ENCODE measurements at places on chromosomes 16 and 17.

GRCh38 chr16:89446975-89447293 is 43.4 kb downstream of the ANKRD11 start:
- no peak for DNase-seq

DNA sequence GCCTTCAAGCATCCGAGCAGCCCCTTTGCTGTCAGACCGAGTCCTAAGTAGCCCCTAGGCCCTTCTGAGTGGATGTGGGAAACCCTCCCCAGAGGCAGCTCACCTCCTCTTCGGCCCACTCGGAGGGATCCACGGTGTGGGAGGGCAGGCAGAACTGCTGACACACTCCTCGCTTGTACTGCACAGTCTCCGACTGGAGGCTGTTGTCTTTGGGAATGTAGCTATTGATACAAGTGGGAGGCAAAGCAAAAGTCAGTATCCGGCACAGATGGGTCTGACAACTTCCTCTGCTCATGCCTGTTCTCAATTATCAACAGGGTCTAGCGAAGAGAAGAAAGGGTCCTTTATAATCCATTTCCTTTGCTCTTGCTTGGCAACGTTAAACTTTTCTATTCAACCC is 25.9 kb upstream of the FOXJ1 start:
- no peak for DNase-seq

DNA sequence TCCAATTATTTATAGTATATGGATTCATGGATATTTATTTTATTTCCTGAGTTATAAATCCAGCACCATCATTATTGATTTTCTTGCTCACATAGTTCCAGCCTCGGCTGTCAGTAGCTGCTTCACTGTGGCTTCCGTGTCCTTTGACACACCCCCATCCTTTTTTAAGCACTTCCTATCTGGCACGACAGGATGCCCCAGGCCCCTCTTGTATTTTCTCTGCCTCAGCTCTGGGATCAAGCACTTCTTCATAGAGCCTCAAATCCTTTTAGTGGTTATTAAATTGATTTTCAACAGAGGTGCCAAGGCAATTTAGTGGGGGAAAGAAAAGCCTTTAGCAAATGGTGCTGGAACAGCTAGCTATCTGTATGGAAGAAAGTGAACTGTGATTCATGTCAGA is 59.8 kb downstream of the GAN start:
- DNase-seq = peak; percentile 10

GRCh38 chr16:83689385-83689831 is 118.4 kb upstream of the HSBP1 start:
- DNase-seq = peak; percentile 1

GRCh38 chr17:80775863-80776262 is 215.8 kb upstream of the CHMP6 start:
- DNase-seq = no peak

GRCh38 chr17:61048376-61049106 is 351.1 kb upstream of the TBX2 start:
- no peak for DNase-seq

GRCh38 chr17:2178798-2179501 is 124.0 kb downstream of the HIC1 start:
- DNase-seq = no peak

GRCh38 chr17:41448506-41448905 is 7.7 kb upstream of the KRT38 start:
- no peak for DNase-seq

GRCh38 chr16:53817117-53817755 is 113.3 kb downstream of the FTO start:
- DNase-seq = no peak

DNA sequence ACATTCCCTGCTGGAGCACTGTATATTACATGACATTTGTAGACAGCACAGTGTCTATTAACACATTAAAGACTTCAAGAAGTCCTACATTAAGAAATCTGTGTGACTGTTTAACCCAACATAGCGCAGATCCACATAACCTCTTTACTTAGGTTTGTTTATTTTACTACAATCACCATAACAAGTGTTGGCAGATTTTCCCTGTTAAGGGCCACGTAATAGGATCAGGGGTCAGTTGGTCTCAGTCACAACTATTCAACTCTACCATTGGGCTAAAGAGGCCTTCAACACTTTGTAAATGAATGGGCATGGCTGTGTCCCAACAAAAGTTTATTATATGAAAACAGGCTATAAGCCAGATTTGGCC is 51.3 kb upstream of the ADORA2B start:
- DNase-seq = no peak

DNA sequence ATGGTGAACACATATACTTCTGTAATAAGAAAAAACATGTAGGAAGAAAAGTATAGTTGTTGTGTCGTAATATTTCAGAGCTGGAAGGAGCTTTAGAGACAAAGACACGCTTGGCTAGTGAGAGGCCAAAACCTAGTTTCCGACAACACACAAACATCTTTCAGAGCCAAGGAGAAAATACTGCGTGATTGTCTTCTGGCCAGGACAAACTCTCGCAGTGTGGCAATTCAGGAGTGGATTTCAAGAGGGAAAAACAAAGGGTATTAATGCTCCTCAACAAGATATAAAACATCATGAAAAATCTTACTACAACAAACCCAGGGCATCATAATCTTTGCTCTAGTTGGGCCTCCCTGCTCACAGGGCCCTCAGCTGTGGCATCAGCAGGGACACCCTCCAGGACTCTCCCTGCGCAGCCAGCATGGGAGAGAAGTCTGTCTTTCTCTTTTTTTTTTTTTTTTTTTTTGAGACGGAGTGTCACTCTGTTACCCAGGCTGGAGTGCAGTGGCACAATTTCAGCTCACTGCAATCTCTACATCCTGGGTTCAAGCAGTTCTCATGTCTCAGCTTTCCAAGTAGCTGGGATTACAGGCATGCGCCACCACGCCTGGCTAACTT is 66.4 kb downstream of the CYB5B start:
- no peak for DNase-seq

GRCh38 chr17:64384253-64385186 is 6.1 kb downstream of the PECAM1 start:
- DNase-seq = no peak

DNA sequence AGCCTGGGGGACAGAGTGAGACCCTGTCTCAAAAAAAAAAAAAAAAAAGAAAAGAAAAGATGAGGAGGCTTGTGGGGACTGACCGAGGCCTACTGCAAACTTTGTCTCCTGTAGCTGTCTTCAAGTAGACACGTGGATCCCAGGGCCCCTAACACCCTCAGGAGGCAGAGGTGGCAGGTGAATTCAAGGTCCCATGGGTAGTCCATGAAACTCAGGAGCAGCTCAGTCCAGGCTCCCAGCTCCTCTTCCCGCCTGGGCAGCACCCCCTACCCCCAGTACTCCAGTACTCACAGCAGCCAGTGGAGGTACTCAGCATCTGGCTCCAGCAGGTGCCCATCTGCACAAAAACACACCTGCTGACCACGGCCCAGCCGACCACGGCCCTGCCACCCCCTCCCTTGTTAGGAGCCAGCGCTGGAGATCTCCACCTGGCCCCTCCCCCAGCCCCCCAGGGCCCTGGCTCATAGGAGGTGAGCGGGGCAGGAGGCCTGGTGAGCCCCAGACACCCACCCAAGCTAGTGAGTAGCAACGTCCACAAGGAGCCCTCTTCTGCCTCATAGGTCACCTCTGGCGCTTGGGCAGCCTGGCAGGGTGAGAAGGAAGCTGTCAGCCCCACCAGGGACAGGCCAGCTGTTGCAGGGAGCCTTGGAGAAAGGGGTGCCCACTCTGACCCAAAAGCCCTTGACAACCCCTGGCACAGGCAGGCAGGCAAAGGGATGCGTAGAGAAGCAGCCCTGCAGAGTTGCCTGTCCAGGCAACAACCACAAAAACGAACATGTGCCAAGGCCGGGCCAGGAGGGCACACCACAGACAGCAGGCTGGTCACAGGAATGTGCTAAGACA is 3.8 kb downstream of the MRPL38 start:
- no peak for DNase-seq

DNA sequence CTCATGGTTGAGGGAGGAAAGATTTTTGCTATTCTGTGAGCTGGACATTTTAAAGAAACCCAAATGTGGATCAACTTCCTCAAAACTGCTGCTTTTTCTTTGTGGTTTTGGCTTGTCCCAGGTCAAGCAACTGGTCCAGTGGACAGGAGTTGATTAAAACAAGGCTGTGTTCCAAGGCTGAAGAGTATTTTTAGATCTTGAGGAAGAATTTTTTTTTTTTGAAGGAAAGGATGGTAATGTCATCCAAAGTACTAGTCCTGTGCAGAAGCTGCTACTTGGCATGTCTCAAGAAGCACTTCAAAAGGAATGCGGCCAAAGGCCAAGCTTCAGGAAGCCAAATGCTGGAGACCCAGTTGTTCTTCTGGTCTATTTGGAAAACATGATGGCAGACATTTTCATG is 8.0 kb upstream of the MYH2 start:
- DNase-seq = no peak

GRCh38 chr16:2813771-2814221 is 3.2 kb upstream of the PRSS21 start:
- DNase-seq = no peak

DNA sequence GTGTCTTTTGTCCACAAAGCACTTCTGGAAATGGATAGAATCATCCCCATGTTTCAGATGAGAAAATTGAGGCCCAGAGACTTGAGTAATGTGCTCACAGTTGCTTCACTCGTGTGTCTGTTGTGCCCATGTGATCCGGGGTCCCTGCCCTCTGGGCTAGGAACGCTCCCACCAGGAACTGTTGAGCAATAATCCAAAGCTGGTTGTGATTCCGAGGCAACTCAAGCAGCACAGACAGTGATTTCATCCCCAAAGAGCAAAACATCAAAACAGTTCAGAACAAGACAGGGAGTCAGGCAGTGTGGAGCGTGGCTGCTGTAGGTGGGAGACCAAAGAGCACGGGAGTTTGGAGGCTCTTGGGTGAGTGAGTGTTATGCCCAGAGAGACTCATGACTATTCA is 205.0 kb upstream of the ASIC2 start:
- DNase-seq = no peak

- no peak for DNase-seq
These were observed 63.8 kb downstream of the SMPD3 start for GRCh38 chr16:68384288-68385161.

DNA sequence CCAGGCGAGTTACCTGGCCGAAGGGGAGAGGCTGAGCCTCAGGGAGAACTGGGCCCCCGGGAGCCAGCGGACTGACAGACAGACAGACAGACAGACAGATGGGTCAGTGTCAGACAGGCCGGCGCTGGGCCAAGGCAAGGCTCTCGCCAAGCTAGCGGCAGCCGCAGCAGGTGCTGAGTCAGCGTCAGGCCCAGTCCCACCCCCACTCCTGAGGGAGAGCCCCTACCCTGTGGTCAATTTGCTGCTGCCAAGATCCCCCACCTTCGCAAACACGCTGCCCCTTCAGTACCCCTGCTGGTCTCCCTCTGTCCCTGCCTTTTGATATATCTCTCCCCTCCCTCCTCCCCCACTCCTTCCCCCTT is 1.5 kb downstream of the FGF11 start:
- no peak for DNase-seq

DNA sequence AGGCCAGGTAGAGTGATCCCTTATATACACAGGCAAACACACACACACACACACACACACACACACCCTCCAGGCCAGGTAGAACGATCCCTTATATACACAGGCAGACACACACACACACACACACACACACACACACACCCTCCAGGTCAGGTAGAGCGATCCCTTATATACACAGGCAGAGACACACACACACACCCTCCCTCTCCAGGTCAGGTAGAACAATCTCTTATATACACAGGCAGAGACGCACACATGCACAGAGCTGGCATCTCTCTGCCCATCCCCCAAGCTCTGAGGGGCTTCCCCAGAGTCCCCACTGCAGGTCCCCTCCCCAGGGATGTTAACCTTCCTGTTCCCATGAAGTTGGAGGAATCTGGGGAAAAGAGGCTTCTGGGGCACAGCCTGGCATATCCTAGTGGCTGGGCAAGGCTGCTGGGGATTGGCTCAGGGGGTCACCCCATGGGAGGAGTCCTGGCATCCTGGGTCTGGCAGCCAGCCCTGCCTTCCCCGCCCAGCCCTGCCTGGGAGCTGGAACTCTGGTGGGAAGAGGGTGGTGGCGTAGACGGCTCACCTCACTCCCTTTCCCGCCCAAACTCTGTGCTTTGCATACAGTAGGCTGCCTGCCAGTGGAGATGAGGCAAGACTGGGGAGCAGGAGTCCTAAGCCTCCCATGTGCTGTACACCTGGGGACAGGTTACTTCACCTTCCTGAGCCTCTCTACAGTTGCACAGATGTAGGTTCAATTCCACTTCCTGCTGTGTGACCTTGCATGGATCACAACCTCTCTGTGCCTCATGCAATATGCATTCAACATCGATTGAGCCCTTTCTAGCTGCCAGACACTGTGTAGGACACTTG is 41.8 kb downstream of the TEKT5 start:
- no peak for DNase-seq

DNA sequence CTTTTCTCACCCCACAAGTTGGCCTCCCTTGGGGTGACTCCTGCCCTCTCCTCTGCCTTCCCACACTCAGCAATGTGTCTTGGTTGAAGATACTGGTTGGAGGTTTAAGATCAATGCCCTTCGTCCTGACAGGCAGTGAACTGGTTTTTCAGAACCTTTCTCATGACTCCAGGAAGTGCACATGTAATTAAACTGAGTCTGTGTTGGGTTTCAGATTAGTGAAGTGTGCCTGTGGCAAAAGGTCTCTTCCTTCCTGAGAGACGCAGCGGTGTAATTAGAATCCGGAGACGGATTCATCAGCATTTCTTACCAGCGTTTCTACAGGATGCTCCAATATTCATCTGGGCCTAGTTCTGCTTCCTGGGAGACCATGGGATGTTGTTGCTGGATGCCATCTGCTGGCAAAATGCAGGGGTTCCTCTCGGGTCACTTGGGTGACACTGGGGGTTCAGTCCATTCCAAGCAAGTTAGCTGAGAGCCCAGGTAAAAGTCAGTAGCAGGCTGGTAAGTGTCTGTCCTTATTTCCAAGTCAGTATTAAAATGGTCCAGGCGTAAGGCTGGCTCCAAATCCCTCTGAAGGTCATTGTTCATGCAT is 233.3 kb downstream of the XYLT1 start:
- DNase-seq = no peak
